Gastrocnemius medialis (tissue), 4 donors: ENCODE measurements at places on chromosomes 7 and 10. TPM values are rescaled to one million over a fixed set of nuclear protein-coding genes. Genes with fewer than 3 reads are reported as not detected.

- no peaks in the 10 kb centered on the region for H3K4me1 ChIP-seq
- no peaks in the 10 kb centered on the region for H3K36me3 ChIP-seq
- no peaks in the 10 kb centered on the region for H3K27me3 ChIP-seq
- no peak for DNase-seq
- no peak overlapping the region for H3K27ac ChIP-seq
Observed at GRCh38 chr10:98396096-98397063, 18.6 kb downstream of the PYROXD2 start.

Gene NEUROD6
- not detected for total RNA-seq

GRCh38 chr10:126332576-126332975 lies 55.7 kb downstream of the ADAM12 start:
- H3K27ac ChIP-seq: no peak overlapping the region
- H3K36me3 ChIP-seq: no peaks in the 10 kb centered on the region
- no peaks in the 10 kb centered on the region for H3K4me1 ChIP-seq
- no peak overlapping the region for H3K4me3 ChIP-seq
- H3K27me3 ChIP-seq: no peaks in the 10 kb centered on the region

DNA sequence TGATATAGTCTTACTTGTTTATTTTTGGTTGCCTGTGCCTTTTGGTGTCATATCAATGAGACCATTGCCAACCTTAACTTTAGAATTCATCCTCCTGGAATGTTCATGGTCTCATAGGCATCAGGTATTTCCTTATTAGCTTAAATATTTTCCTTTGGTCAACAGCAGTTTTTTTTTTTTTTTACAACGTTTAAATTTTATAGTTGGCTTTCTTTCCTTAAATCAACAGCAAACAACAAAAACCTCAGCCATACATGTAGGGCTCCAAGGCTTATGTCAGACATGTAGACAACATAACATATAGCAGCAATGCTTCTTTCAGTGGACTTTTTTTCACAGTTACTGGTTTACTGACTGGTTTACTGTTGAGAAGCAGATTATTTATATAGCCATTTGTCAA lies 22.7 kb downstream of the ENTPD7 start:
- H3K4me1 ChIP-seq: peaks cover 16% of the 10 kb centered on the region
- no peaks in the 10 kb centered on the region for H3K36me3 ChIP-seq

GRCh38 chr10:111113961-111114757 lies 37.3 kb downstream of the ADRA2A start:
- H3K27me3 ChIP-seq: no peaks in the 10 kb centered on the region
- no peak for DNase-seq
- no peaks in the 10 kb centered on the region for H3K4me1 ChIP-seq
- H3K27ac ChIP-seq: no peak overlapping the region

GRCh38 chr7:142745091-142745635 lies 4.1 kb upstream of the PRSS1 start:
- H3K4me3 ChIP-seq: no peak overlapping the region
- no peak overlapping the region for H3K27ac ChIP-seq
- peaks cover 17% of the 10 kb centered on the region for H3K4me1 ChIP-seq
- H3K27me3 ChIP-seq: no peaks in the 10 kb centered on the region
- H3K36me3 ChIP-seq: no peaks in the 10 kb centered on the region
- no peak for DNase-seq

DNA sequence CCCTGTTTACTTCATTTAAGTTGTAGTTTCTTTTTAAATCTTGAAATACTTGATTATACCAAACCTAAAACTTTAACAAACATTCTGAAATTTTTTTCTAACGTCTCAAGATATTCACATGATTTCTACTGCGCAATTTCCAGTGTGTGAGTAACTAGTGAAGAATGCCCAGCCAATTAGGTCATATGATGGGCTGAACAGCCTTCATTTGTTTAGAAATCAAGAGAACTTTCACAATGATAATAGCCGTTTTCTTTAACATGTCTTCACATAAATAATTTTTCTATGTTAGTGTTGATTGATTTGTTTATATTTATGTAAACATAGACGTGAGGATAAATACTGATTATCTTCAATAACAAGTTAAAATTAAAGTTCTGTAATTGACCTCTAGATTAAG lies 21.8 kb downstream of the STAM start:
- no peaks in the 10 kb centered on the region for H3K27me3 ChIP-seq
- peak; percentile 25 for DNase-seq
- peak overlapping the region; percentile 66 for H3K27ac ChIP-seq
- peaks cover 33% of the 10 kb centered on the region for H3K4me1 ChIP-seq
- H3K4me3 ChIP-seq: no peak overlapping the region
- peaks cover 8% of the 10 kb centered on the region for H3K36me3 ChIP-seq

- no peak overlapping the region for H3K27ac ChIP-seq
- no peaks in the 10 kb centered on the region for H3K27me3 ChIP-seq
- H3K4me3 ChIP-seq: no peak overlapping the region
- no peak for DNase-seq
- H3K4me1 ChIP-seq: no peaks in the 10 kb centered on the region
Observed at GRCh38 chr7:42506097-42506496, 269.1 kb upstream of the GLI3 start.

DNA sequence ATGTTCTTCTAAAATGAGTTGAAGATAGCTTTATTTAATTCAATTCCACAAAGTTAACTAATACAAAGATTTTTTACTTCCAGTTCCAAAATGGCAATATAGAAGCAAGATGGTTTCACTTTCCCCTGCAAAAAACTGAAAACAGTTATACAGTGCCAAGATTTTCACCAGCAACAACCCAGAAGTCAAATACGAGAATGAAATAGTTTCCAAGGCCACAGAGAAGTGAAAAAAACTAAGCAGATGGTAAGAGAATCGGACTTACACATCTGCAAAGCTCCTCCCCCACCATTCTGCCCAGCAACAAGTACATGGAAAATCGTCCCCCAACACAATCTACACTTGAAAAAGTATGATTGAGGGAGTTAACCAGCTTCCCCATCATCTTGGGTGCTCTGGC lies 30.3 kb upstream of the KEL start:
- H3K4me1 ChIP-seq: no peaks in the 10 kb centered on the region
- H3K27me3 ChIP-seq: no peaks in the 10 kb centered on the region
- DNase-seq: no peak
- no peaks in the 10 kb centered on the region for H3K36me3 ChIP-seq
- no peak overlapping the region for H3K4me3 ChIP-seq

DNA sequence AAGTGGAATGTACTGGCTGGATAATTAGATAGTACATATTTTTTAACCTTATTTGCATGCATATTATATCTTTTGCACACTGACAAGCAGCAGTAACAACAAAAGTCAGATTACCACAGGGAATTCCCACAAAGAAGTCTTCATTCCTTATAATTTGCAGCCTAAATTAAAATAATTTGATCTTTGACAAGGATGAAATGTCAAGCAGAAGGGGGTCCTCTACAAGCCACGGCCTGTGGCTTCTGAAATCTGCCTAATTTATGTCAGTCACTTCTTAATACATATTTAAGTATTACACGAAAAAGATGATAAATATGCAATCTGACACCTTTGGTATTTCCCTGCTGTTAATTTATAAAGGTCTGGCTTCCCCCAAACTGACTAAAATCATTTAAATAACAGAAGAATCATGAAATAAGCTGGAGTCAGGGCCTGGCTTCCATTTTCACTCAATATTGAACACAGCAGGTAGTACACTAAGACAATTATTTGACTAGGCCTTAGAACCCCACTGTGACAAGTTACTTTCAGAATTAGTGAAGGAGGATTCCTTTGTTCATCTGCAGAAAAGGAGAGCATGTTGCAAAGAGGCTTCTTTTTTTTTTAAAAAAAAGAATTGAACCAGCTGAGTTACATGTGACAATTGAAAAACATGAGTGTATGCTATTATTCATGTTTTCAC lies 351.1 kb upstream of the ETV1 start:
- no peaks in the 10 kb centered on the region for H3K36me3 ChIP-seq
- no peak for DNase-seq
- no peaks in the 10 kb centered on the region for H3K27me3 ChIP-seq

DNA sequence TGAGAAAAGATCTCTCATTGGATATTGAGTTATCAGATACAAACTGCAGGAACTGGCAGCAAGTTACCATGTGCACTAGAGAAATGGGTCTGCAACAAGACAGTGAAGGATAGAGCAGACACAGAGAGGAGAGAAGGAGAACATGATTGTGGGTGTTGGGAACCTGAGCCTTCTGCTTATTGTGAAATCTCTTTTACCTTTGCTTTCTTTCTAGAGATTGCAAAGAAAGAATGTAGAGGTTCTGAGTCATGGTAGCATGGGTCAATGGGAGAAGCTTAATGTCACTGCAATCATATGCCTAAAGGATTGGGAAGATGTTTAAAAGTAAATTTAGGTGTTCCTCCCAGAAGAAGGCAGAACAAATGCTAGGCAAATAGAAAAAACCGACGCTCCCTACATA lies 821.4 kb downstream of the CCSER2 start:
- H3K4me3 ChIP-seq: no peak overlapping the region
- no peaks in the 10 kb centered on the region for H3K27me3 ChIP-seq
- no peak overlapping the region for H3K27ac ChIP-seq
- DNase-seq: no peak
- no peaks in the 10 kb centered on the region for H3K36me3 ChIP-seq

DNA sequence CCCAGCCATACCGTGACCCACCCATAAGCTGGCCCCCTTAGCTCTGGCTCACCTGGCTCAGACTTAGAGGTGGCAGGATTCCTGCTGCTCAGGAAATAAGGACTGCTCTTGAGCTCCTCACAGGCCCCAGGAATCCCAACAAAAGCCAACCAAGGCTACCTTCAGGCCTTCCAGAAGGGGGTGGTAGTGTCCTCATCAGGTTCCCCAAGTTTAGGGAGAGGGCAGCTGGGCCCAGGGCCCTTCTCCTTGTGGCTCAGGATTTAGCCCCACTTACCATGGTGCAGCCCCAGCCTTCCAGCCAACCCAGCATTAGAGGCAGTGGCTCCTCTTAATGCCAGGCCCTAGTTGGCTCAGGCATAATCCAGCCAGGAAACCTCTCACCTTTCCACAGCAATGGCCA lies 23.5 kb downstream of the NPFFR1 start:
- H3K27ac ChIP-seq: no peak overlapping the region
- peaks cover 18% of the 10 kb centered on the region for H3K27me3 ChIP-seq
